ENCODE measurements at places on chromosomes 7 and 10. TPM values are rescaled to one million over a fixed set of nuclear protein-coding genes. Genes with fewer than 3 reads are reported as not detected.

SPDYE9 gene
- total RNA-seq: not detected

RFC2 gene
- 45.8 TPM for total RNA-seq

HPSE2 gene
- not detected for total RNA-seq

MYH16 gene
- not detected for total RNA-seq

PALS2 gene
- total RNA-seq: 29.8 TPM
